ENCODE measurements at places on chromosomes 7 and 10.

DNA sequence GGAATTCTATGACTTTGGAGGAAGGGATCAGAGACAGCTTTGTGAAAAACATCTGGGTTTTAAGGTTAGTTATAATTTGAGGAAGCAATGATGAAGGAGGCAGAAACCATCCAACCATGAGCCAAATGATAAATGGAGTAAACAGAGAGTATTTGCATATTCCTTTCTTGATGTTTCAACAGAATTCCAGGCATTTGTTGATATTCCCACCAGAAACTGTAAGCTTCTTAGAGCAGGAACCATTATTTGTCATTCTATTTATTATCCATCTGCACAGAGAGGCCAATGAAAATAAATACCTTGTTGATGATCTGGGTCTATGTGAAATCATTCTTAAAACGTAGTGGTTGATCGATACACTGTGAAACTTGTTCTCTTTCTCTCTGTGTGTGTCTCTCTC, 715.3 kb downstream of the INHBA start:
- no peak for DNase-seq

GRCh38 chr10:79445977-79446757, 743 bp upstream of the ZCCHC24 start:
- DNase-seq = no peak

DNA sequence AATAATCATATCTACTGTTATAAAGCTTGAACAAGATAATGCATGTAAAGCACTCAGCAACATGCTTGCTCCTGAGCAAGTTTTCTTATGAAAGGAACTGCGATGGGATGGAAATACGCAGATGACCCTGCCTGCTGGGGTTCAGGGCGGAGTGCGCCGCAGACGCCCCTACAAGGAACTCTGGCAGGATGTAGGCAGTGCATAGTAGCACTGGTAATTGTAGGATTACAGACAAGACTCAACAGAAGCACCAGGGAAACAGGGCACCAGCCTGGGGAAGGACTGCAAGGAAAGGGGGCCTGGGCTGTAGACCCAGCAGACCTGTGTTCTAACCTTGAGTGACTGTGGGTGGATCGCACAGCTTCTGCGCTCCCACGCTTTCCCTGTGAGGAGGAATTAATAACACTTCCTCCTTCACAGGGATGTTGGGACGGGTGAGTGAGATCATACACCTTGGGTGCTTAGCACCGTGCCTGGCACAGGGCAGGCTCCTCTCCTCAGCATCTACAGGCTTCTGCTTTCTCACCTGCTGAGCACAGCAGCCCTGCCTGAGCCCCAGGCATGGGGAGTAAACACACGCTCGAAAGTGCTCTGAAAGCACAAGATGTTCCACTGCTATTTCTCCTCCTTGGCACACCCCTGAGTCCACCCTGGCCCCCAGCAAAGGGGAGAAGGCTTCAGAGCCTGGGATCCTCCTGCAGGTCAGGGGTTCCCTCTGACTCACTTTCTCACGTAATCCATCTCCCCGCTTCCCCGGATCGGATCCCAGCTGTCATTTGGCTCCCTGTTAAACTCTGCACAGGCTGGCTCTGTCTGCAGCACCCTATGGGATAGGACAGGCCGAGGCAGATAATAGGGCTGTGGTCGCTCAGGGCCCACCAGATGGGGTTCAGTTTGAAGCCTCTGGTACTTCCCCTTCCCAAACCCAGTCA, 19.2 kb downstream of the ITPRIP start:
- no peak for DNase-seq

DNA sequence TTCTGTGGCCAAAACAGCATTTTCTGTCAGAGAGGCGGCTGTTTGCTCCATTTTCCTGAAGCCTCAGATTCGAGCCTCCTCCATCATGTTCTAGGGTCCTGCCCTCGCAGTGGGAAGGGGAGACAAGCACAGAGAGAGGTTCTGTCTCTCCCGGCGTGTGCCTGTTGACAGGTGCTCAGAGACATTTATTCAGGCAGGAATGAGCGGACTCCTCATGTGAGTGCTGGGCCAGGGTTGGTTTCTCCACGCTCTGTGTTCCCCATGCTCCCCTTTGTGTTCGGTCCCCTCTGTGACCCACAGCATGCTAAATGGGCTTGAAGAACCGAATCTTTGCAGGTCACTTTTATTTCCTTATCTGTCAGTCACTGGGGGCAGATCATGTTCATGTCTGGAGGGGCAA, 374.6 kb downstream of the GLRX3 start:
- DNase-seq = no peak

DNA sequence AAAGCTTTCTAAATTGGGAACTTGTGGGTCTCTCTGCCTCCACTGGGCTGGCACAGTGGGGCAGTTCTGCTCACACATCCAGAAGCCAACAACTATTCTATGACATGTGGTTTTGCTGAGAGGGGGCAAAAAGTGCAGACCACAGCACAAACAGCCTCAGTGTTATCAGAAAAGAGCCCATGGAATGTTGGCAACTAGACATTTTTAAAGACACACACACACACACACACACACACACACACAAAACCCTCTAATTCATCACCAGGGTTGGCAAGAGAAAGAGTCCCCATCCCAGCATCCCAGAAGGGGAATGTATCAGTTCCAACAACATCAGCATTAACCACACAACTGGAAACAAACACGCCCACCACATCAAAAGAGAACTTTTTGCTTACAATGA, 117.1 kb downstream of the FGFR2 start:
- DNase-seq = no peak

DNA sequence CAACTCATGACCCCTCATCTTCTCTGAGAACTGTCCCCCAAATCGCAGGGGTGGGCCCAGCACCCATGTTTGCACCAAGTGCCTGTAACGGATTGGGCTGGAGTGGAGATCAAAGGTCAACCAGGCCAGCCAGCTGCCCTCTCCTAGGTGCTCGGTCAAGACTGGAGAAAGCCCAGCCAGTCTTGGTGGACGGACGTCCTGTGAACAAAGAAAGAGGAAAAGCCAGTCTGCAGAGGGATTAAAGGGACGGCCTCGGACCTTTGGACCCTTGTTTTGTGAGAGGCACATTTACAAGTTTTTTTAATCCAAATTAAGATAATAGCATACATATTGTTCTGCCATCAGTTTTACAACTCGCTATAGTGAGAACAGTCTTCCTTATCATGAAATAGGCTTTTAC, 31.7 kb upstream of the GALNTL5 start:
- no peak for DNase-seq

- no peak for DNase-seq
Observed at GRCh38 chr7:32216759-32217158, 146.6 kb upstream of the PDE1C start.

- DNase-seq = no peak
Observed at GRCh38 chr10:100401631-100402328, 54.7 kb downstream of the SCD start.

GRCh38 chr7:125908711-125909110, 979.1 kb upstream of the POT1 start:
- DNase-seq = no peak

DNA sequence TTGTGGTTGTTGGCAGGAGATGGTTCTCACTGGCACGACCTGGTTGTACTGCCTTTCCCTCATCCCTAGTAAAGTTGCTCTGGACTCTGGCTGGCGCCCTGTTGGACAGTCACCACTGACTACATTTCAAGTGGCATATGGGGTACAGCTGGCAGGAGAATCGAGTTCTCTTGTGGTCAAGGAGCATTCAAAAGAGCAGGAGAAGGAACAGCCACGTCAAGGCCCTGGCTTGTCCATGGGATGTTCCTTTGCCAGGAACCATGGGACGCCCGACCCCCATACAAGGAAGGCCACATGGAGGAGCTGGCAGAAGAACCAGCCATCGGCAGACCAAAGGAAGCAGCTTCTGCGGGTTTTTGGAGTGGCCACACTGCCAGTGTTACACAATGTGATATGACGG, 87.0 kb upstream of the SLC25A13 start:
- DNase-seq = no peak

DNA sequence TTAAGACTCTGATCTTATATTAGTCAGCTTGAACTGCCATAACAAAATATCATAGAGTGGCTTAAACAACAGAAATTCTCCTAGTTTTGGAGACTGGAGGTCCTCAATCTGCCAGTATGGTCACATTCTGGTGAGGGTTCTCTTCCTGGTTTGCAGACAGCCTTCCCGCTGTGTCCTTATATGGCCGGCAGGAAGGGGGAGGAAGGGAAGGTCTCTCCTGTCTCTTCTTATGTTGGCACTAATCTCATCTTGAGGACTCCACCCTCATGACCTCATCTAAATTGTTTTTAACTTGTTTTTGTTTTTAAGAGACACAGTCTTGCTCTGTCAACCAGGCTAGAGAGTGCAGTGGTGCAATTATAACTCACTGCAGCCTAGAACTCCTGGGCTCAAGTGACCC, 53.1 kb downstream of the VPS41 start:
- DNase-seq = no peak

GRCh38 chr10:91856637-91857036, 52.6 kb downstream of the FGFBP3 start:
- DNase-seq = no peak

GRCh38 chr10:36367362-36367761, 725.3 kb upstream of the FZD8 start:
- DNase-seq = no peak

DNA sequence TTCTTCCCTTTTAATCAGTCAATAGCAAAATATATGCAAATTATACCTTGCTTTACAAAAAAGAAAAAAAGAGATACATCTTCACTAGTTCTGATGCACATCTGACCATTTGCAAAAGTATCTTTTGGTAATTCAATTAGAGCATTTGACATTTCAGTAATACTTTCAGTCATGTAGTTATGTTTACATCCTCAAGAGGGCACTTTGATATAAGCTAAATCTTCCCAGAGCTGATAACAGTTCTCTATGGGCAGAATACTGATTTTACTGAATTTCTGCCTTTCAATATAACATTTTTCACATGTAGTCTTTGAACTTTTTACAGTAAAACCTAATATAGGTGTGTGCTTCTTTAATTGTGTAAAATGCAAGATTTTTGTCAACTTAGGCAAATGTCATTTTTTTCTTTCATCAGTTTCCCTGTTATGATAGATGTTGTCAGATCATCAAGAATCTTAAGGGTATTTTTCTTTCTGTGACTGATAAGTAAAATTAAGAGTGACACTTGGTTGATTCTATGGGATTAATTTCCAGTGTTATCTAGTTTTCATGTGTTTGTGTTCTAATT, 703.5 kb upstream of the SEMA3D start:
- no peak for DNase-seq

Measured in esophagus squamous epithelium (tissue), 5 donors.